Occipital lobe (tissue), 3 donors: ENCODE measurements at places on chromosomes 3 and 15.

- no peak for DNase-seq
These were observed 34.1 kb upstream of the ATG7 start for GRCh38 chr3:11238060-11238459.

- no peak for DNase-seq
These were observed 5.2 kb downstream of the LINS1 start for GRCh38 chr15:100596792-100597191.

- DNase-seq = no peak
These were observed 29.8 kb downstream of the PTH1R start for GRCh38 chr3:46907271-46907670.

- DNase-seq = no peak
These were observed 102.8 kb downstream of the EEFSEC start for GRCh38 chr3:128256131-128256530.

- DNase-seq = no peak
These were observed 639 bp downstream of the MKRN3 start for GRCh38 chr15:23566071-23566554.

DNA sequence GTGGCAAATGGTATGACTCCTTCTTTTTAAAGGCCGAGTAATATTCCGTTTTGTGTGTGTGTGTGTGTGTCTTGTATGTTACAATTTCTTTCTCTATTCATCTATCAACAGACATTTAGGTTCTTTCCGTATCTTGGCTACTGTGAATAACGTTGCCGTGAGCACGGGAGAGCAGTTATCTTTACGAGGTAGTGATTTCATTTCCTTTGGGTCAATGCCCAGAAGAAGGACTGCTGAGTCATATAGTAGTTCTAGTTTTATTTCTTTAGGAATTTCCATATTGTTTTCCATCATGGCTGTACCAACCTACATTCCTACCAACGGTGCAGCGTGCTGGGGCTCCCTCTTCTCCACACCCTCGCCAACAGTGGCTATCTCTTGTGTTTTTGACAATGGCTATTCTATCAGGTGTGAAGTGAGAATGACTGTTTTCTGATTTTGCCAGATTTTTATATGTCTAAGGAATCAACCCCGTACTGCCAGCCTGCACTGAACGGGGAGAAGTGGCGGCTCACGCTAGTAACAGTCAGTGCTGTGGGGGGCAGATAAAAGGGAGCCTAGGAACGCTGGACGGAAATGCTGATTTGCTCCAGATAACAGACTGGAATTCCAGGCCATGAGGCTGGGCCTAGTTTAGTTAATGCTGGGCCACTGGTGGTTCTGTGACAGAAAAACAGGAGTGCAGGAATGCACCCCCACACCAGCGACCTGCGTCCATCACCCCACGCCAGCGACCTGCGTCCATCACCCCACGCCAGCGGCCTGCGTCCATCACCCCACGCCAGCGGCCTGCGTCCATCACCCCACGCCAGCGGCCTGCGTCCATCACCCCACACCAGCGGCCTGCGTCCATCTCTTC lies 168.1 kb downstream of the XXYLT1 start:
- DNase-seq = no peak

DNA sequence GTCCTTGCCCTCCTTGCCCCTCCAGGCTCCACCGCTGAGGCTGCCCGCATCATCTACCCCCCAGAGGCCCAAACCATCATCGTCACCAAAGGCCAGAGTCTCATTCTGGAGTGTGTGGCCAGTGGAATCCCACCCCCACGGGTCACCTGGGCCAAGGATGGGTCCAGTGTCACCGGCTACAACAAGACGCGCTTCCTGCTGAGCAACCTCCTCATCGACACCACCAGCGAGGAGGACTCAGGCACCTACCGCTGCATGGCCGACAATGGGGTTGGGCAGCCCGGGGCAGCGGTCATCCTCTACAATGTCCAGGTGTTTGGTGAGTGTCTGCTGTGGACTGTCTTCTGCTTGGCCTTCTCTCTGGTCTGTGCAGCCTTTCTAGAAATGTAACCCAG lies 61.0 kb downstream of the BOC start:
- no peak for DNase-seq

GRCh38 chr3:89052386-89052785 lies 55.0 kb upstream of the EPHA3 start:
- no peak for DNase-seq

- no peak for DNase-seq
These were observed 5.9 kb downstream of the LMCD1 start for GRCh38 chr3:8507496-8507895.

DNA sequence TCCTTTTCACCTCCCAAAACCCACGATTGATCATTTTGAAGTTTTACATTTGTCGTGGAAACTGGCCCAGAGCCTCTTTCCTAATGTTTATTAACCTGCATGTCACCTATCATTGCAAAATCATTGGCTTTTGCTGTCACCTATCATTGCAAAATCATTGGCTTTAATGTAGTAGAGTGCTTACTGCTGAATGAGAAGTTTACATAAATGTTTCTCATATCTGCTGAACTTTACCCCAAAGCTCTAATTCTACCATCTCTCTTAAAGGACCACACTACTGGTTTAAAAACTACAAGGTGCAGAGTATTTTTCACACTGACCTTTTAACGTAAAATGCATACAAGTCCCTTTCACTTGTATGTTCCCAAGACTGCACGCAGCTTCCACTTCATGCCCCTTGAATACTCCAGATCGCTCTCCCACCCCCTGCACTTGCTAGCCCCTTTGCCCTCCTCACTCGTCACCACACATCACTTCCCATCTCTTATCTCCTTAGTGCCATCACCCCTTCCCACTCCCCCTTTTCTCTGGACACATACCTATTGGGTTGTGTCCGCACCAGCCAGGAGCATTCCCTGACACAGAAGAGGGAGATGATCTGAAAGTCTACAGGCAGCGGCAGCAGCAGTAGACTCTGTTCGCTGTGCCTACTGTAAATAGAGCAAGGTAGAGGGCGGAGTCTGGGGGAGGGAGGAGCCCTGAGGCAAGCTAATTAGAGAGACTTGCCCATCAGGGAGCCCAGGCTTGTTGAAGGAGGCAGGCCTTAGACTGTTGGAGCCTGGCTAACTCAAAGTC lies 30.2 kb upstream of the ATOSA start:
- no peak for DNase-seq

GRCh38 chr3:72488738-72489035 lies 359.6 kb downstream of the SHQ1 start:
- no peak for DNase-seq

DNA sequence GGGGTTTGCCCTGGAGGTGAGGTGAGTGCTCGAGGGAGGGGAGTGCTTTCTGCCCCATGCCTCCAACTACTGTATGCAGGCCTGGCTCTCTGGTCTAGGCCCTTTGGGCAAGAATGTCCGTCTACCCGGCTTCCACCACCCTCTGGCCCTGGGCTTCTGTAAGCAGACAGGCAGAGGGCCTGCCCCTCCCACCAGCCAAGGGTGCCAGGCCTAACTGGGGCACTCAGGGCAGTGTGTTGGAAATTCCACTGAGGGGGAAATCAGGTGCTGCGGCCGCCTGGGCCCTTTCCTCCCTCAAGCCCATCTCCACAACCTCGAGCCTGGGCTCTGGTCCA lies 9.4 kb downstream of the DLL4 start:
- no peak for DNase-seq
